ENCODE measurements at places on chromosomes 7 and 10.

DNA sequence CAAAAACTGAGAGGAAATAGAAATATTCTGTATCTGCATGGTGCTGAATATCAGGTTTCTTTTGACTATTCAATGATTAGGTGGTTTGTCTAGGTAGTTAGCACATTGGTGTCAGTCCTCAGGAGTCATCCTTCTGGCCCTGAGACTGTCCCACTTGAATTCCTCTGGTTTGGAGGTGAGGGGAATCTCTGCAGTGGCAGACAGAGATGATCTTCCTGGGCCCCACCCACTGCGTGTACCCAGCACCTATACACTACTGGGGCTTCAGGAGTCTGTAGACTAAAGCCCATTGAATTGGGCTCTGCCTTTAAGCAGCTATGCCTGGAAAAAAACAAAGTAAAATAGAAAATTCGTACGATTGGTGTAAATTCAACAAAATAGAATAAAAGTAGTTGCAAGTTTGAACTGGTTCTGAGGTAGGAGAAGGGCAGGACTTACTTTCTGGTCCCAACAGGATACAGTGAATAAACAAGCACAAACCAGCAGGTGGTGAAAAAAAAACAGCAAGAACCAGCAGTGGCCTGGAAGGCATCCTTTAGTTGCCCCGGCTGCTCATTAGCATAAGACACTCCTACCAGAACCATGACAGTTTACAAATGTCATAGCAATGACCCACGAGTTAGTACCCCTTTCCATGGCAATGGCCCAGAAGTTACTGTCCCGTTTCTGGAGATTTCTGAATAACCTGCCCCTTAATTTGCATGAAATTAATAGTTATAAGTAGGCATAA lies 1.7 kb downstream of the LIPM start:
- DNase-seq, result no peak

DNA sequence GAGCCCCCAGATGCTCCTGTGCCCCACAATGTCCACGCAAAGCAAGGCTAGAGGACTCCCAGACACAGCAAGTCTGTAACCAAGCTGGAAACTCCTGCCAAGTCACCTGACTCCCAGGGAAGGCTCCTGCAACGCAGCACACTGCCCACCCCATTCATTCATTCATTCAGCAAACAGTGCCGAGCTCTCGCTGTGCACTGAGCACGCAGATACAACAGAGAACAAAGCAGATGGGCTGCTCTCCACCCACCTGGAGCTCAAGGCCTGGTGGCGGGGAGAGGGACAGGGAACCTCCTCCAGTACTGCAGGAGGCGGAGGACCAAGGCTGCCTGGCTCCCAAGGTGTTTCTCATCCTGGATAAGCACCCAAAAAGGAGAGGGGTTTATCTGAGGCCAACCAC lies 8.6 kb downstream of the KCNH2 start:
- DNase-seq, result no peak

- no peak for DNase-seq
Observed at GRCh38 chr7:31053986-31054385, 1.9 kb downstream of the ADCYAP1R1 start.

DNA sequence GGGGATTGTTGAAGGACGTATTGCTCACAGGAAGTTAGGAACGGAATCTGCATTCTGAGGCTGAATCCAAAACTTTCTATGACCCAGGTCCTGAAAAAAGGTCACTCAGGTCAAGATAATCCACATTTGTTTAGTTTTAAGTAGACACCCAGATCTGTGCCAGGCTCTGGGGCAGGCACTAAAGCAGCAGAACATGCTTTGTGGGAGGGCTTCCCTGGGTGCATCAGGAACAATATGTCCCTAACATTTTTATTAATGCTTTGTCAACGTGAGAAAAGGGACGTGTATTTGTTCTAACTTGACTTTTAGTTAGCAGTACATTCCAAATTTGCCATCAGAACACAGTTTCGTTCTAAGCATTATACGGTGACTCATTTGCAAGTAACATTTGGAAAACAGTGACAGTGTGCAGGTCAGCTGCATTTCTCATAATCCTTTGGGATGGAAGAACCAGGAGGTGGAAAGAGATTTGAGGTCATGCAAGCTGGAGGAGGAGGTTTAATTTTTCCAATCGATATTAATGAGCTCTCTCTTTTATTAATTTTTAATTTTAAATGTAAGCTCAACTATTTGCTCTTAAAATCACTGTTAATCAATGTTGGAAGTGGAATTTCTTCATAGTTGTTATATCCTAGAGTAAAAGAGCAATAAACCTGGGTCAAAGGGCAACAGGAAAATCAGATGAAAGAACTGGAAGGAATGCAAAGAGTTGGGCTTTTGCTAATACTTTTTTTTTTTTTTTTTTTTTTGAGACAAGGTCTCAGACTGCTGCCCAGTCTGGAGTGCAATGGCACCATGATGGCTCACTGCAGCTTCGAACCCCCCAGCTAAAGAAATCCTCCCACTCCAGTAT lies 35.0 kb downstream of the TAS2R41 start:
- DNase-seq, result no peak

- peak; percentile 64 for DNase-seq
Observed at GRCh38 chr10:101903827-101904550, 60.4 kb upstream of the KCNIP2 start.

- no peak for DNase-seq
Observed at GRCh38 chr10:63651864-63652263, 130.7 kb downstream of the REEP3 start.

DNA sequence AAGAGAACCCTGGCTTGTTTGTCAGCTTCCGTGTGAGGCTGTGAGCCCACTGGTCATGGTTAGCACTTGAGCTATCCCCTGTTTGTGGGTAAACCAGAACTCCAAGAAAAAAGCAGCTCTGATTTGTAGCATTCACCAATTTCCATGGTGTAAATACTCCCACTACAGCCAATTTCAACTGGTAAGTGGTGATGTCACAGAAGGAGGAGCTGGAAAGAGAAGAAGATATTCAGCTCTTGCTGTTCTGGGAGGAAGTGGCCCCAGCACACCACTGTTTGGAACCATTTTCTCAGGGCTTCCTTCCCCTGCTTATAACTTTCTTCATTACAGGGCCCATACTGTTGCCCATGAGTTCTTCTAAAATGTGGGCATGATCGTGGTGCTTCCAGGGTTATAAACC lies 500.1 kb upstream of the ZMIZ1 start:
- no peak for DNase-seq

DNA sequence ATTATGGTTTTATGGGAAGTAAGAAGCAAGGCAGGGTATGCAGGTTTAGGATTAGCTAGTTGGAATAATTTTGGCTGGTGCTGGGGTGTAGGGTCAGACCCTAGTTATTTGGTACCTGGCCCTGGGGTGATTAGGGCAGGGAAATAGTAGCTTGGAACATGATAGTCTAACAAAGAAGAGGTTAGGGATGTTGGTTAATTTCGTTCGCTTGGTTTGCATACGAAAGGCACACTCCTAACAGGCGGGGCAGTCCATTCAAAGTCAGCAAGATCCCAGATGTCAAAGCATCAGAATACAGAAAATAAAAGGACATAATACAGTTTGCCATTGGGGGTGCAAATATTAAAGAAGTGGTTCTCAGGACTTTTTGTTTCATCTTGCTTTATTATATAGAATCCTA lies 55.7 kb upstream of the ITPRID1 start:
- DNase-seq, result no peak

DNA sequence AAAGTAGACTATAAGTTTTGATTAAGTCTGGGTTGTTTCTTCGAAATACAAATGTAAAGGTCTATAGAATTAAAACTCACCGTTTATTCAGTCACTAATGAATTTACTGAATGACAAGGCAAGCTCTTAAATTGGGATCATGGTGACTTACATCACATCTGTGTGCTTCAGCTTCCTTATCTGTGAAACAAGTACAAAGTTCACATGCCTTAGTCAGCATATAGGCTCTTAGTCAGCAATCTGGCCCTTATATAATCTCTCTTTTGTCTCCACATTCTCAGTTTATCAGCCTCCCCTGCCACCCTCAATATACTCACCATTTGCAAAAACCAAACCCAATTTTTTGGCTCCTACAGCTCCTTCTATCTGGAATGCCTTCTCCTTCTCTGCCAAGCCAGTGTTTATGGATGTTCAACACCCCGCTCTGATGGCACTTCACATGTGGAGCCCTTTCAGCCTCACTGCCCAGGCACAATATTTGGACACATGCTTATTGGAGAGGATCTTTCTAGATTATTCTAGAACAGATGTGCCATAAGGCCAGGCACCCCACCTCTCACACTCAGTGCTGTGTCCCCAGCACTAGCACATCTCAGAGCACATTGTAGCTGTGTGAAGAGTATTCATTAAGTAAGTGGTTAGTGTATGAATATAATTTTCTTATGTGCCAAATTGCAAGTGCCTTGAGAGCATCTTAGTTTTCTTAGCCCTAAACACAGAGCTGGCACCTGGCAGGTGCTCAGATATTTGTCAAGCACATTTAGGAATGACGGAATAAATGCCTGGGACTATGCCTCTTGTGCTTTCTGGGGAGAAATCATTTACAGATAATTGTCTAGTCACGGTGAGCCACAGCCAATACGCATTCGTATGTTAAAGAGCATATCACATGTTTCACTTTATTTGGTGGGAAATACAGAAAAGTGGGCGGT lies 9.8 kb upstream of the LAMB1 start:
- DNase-seq, result no peak

- DNase-seq, result no peak
Observed at GRCh38 chr7:27113991-27114769, 11.7 kb upstream of the HOXA2 start.

- peak; percentile 55 for DNase-seq
Observed at GRCh38 chr7:142557971-142558582, 191.2 kb upstream of the PRSS1 start.

Data from CD4-positive, alpha-beta T cell treated with Interleukin-15 for 1 hour (primary cell).